ENCODE measurements at places on chromosomes 5 and 9. TPM values are rescaled to one million over a fixed set of nuclear protein-coding genes. Genes with fewer than 3 reads are reported as not detected.

Gene CCDC192
- total RNA-seq = not detected

Gene HRH2
- 4.4 TPM for total RNA-seq

Gene C1QTNF2
- 4.8 TPM for total RNA-seq

GRCh38 chr5:154369682-154370081 is 76.1 kb upstream of the SAP30L start:
- peak; percentile 39 for DNase-seq

DNA sequence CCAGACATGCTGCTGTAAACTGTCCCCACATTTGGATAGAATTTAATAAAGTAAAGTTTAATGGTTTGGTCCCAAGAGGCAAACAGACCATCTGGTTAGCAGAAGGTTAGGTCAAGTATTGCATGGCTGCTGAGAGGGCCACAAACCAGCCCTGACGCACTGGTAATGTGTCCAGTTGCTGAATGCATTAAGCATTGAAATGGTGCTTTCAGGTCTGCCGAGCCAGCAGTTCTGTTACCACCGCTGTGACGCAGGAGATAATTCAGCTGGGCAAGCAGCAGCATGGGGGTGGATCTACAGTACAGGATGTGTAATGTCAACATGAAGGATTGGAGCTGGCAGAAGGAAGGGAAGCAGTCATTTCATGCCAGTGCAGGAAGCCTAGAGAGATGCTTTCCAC is 16.0 kb downstream of the ZNF462 start:
- DNase-seq = peak; percentile 89

Gene IFNK
- not detected for total RNA-seq

Gene FXN
- total RNA-seq = 3.0 TPM

- DNase-seq = no peak
Measured at GRCh38 chr9:97348871-97349270, 41.4 kb downstream of the CCDC180 start.

GRCh38 chr5:36150676-36151433 is 832 bp downstream of the LMBRD2 start:
- peak; percentile 42 for DNase-seq

DNA sequence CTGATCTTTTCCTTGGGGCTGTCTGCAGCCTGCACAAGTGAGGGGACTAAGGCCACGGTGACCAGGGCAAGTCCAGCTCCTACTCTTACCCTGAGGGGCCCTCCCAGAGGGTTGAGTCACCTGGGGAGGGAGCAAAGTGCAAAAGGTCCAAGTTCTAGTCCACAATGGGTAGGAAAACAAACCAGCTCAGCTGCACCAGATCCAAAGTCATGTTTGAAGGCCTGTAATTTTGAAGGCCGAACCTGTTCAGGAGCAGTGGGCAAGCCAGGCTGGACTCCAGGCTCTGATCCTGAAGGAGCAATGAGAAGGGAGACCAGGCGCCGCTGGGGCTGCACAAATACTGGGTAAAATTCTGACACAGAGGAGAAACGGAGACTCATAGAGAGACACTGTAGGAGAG is 15.8 kb upstream of the TCF7 start:
- DNase-seq = no peak

GRCh38 chr9:117596678-117597077 is 107.5 kb upstream of the TLR4 start:
- no peak for DNase-seq

DNA sequence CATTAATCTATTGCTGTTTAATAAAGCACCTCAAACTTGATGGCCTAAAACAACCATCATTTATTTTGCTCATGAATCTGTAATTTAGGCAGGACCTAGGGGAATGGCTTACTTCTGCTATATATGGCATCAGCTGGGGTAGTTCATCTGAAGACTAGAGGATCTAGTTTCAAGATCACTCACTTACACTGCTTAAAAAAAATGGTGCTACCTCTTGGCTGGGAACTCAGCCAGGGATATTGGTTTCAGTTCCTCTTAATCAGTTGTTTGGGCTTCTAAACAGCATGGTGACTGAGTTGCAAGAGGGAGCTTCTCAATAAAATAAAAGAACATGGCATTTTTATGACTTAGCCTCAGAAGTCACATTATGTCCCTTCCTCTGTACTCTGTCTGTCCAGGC is 142.0 kb downstream of the FAM114A2 start:
- peak; percentile 47 for DNase-seq

DNA sequence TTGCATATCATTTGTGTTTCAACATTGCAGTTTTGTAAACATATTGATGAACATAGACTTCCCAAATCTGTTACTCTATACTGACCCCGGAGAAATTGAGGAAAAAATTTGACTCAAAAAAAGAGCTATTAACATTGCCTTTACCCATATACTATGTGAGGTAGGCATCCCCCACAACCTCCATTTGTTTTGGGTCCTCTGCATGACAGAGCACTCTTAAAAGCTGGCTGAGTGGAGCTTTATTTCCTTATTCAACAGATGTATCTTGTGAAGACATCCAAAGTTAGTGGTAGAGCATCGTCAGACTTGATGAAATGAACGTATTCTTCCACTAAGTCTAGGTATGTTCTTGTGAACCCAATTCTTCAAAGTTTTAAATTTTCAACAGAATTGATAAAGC is 310.5 kb downstream of the CDH9 start:
- DNase-seq = no peak

GRCh38 chr9:34500623-34501267 is 22.0 kb downstream of the ENHO start:
- DNase-seq = peak; percentile 26

DNA sequence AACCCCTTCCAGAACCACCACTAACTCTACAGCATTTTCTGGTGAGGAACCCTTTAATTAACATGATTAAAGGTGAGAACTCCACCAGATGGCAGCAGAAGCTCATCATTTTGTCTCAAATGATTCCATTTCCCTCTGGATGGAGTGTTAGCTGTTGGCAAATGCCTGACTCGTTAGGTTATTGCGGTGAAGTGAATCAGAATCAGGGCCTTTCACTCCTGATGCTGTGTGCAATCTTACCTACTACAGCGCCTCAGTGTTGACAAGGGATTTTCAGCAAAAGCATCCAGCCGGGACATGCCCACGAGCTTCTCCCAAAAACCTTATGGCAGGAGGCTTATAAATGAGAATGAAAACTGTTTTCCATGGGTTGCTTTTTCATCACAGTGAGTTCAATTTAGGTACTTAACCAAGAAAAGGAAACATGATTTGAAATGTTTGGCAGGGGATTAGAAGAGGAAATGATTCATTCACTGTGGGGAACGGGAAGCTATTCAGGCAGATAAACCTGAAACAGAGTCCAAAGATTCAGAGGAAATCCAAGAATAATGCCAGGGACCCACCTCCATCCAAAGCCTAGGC is 48.0 kb upstream of the CAST start:
- DNase-seq = peak; percentile 88

DNA sequence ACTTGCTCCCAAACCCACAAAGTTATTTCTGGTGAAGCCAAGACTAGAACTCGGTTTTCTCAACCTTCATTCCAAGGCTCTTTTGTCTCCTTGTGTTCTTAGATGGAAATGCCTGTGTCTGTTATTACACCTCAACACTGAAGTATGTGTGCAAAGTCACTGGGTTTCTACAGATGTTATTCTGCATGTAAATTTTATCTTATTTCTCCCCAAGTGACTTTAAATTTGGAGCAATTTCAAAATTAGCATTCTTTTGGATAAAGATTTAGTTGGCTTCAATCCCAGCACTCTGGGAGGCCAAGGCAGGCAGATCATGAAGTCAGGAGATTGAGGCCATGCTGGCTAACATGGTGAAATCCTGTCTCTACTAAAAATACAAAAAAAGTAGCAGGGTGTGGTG is 104.4 kb upstream of the GNA14 start:
- peak; percentile 11 for DNase-seq

DNA sequence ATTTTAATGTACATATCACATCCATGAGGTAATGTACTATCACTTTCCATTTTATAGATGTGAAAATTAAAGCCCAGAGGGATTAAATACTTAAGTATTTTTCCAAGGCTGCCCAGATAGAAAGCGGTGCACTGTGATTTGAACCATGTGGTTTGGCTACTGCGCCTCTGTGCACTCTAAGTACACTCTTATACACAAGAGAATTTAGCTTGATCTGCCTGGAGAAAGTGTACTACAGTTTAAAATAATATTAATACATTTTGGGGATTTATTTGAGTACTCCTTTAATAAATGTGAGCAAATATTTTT is 360.4 kb upstream of the ACTBL2 start:
- DNase-seq = no peak

Gene BAAT
- not detected for total RNA-seq

Gene ARHGEF28
- total RNA-seq = 11.3 TPM

GRCh38 chr5:128537221-128537999 is 635 bp downstream of the FBN2 start:
- no peak for DNase-seq

DNA sequence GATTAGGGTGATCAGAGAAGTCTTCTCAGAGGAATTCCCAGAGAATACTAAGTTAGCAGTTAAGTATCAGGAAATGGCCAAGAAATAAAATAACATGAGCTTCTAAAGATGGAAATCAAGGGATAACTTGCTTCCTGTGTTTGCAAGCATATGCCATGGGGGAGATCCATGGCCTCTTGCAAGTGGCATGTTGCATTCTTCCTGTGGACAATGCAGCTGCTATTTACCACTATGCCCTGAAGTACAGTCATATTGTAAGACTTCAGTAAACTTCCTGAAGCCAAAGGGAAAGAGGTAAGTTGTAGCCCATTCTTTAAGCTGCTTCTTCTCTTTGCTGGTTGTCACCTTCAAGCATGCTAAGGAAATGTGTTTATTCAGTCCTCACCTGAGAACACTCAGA is 154.7 kb upstream of the RUSC2 start:
- DNase-seq = no peak

DNA sequence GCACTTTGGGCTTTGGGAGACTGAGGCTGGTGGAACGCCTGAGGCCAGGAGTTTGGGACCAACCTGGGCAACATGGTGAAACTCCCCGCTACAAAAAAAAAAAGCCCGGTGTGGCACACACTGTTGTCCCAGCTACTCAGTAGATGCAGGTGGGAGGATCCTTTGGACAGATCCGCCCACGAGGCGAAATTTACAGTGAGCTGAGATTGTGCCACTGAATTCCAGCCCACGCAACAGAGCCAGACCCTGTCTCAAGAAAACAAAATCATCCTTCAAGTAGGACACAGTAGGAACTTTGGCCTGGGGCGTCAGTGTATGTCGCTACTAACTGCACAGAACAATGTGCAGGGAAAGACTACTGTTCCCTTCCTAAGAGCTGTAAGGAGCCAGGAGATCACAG is 4.8 kb downstream of the RPS14 start:
- no peak for DNase-seq

Gene CDK5RAP2
- total RNA-seq = 42.1 TPM

- DNase-seq = no peak
Measured at GRCh38 chr5:174744896-174745295, 20.5 kb downstream of the MSX2 start.

GRCh38 chr9:77632652-77633051 is 15.5 kb downstream of the GNA14 start:
- DNase-seq = no peak

DNA sequence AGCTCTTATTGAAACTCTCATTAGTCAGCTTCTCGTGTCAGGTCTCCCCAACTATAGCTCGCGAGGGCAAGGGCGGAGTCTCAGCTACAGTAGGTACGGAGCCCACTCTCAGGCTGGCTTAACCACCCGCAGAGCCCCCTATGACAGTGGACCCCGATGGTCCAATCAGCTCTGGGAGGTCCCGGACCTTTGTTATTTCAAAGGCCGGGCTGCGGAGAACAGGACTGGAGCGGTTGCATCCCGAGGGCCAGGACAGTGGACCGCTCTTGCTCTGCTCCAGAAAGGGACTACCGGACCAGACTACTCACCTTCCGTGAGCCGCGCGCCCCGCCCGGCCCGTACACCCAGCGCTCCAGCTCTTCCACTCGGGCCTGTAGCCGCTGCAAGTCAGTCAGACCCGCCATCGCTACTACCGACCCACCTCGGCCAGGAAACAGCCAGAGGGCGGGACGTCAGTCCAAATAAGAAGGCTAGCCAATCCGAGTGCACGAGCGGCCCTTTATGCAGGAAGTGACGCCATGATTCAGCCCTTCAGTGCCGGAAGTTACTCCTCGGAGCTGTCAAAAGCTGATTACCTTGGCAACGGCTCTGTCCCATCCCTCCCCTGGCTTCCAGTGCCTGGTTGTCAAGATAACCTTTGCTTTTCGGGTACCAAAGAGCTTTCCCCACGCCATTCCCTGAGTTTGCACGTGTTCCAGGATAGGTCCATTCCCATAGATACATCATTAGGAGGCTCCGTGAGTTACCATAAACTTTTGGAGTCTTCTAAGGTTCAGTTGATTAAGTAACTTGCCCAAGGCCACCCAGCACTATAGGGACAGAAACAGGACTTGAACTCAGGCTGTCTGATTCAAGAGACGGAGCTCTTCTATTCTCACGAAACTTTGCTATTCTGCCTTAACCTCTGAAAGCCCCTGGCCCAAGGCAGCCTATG is at the start of gene DCTN3:
DCTN3 (minus strand) TSS at position 435 of the 934 bp plus-strand sequence; CDS start at position 404, 31 bp downstream.
- DNase-seq = peak; percentile 93

DNA sequence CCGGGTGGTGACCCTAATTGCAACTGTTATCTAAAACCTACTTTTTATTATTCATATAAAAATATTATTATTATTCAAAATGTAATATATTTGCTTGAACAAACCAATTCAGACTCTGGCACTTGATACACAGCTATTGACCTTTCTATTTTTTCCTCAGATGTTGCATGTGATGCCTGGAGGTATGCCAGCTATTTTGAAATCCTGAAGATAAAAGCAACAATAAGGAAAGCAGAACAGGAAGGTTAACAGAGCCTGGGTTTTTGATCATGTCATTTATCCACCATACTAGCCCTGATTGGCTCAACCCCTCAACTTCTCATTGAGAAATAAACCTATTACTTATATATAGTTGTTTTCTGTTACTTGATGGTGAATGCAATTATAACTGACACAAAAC is 340.9 kb upstream of the KIF2A start:
- no peak for DNase-seq

DNA sequence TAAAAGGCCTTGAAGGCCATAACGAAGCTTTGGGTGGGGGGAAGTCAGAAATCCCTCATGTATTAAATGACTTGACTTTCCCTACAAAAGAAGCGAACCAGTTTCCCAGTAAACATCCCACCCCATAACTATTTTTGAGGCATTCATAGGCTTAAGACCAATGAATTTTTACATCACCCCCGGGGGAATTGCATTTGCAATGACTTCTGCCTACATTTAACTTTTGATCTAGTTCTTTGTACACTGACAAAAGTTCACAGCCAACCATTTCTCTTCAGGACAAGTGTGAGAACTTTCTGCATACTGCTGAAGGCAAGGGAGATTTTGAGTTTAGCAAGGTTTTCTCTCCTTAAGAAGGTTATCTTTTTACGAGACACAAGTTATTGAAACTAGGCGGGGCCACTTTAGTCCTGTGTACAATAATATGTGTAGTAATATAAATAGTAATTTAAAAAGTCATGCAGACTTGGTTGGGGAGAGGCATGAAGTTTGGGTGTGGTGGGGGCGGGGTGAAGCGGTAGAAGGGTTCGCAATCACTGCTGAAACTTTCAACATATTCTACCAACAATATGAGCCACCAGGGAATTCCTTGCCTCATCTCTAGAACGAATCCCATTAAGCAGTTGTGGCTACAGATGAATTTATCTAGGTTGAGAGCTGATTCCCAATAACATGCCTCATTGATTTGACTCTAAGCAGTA is 2.5 kb downstream of the TJP2 start:
- DNase-seq = no peak

Gene PCDHB5
- total RNA-seq = 0.60 TPM

- DNase-seq = no peak
Measured at GRCh38 chr5:67678594-67678993, 482.0 kb upstream of the CD180 start.

- no peak for DNase-seq
Measured at GRCh38 chr5:122310889-122311288, 1.1 kb upstream of the SNCAIP start.

- DNase-seq = no peak
Measured at GRCh38 chr5:139746691-139747582, 48.7 kb upstream of the PSD2 start.

- peak; percentile 40 for DNase-seq
Measured at GRCh38 chr9:72478966-72479365, 42.4 kb upstream of the TMC1 start.

Data from RPMI7951 (cell line).